Activated CD4-positive, alpha-beta memory T cell treated with anti-CD3 and anti-CD28 coated beads, Interleukin-2, amount 10 ng/mL, durations not matched to agents 7 days and 5 days (primary cell): ENCODE measurements at places on chromosomes 7 and 10. TPM values are rescaled to one million over a fixed set of nuclear protein-coding genes. Genes with fewer than 3 reads are reported as not detected.

The TDRD1 gene
- 0.35 TPM for total RNA-seq

The CCDC146 gene
- total RNA-seq = 5.3 TPM

The CISD1 gene
- 32.2 TPM for total RNA-seq

The COX15 gene
- 38.5 TPM for total RNA-seq

The UBE2D1 gene
- 10.9 TPM for total RNA-seq

The PPP1R3A gene
- not detected for total RNA-seq

The TUBAL3 gene
- not detected for total RNA-seq

The FAM25G gene
- not detected for total RNA-seq

The GRID2IP gene
- 0.28 TPM for total RNA-seq

The GPNMB gene
- total RNA-seq = 0.38 TPM

The NANOS1 gene
- 0.40 TPM for total RNA-seq

The BEND7 gene
- total RNA-seq = not detected

The ATOH7 gene
- not detected for total RNA-seq

The KCTD7 gene
- 33.8 TPM for total RNA-seq
